ENCODE measurements at places on chromosomes 6 and 20.

- no peak for DNase-seq
These were observed 172.1 kb upstream of the OLIG3 start for GRCh38 chr6:137666202-137666774.

- DNase-seq = no peak
These were observed 166.3 kb downstream of the KCNQ5 start for GRCh38 chr6:72788188-72788587.

DNA sequence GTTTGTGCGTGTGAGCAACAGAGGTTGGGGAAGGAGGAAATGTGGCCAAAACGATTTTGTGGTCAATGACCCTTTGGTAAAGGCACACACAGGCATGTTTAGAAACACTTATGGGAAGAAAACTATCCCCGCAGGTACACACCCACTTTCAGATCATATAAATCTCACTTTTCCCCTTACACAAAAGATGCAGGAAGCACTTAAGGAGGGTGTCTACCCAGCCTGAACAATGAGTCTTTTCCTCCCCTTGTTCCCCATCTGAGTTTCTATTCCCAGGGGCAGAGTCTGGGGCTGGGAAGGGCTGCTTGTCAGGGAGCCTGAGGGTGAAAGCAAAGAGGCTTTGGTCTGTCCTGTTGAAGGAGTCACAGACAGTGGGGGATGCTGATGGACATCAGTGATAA is 193.2 kb upstream of the SALL4 start:
- DNase-seq = no peak

DNA sequence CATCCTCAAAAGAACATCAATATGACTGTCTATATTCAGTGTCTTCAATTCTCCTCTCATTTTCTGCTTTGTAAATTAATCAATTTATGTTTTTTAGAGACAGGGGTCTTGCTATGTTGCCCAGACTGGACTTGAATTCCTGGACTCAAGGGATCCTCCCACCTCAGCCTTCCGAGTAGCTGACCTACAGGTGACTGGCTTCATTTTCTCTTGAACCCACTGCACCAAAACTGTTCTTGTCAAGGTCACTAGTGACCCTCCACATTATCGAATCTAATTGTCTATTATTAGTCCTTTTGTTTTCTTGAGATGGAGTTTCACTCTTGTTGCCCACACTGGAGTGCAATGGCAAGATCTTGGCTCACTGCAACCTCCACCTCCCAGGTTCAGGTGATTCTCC is 3.7 kb downstream of the DNAAF9 start:
- DNase-seq = no peak

- DNase-seq = no peak
These were observed 97.4 kb downstream of the TMEM170B start for GRCh38 chr6:11634948-11635347.

- DNase-seq = no peak
These were observed 124.1 kb downstream of the PRKN start for GRCh38 chr6:162603231-162604015.

DNA sequence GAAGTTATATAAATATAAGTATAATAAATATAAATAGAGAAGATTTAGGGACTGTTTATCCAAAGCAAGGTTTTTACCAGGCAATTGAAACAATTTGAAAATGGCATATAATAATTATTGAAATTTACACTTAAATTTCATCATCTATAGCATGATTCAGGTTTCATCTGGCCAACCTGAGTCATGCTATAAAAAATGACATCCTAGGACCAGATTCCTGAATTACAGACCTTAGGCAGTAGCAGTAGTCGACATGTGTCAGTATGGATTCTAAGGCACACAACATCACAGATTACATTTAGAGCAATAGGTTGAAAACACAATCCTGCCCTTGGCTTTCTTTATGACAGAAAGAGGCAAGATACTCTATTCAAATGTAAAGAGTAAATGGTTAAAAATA is 592.3 kb downstream of the PHF3 start:
- no peak for DNase-seq

- no peak for DNase-seq
These were observed 346.3 kb downstream of the BMP2 start for GRCh38 chr20:7113577-7114466.

DNA sequence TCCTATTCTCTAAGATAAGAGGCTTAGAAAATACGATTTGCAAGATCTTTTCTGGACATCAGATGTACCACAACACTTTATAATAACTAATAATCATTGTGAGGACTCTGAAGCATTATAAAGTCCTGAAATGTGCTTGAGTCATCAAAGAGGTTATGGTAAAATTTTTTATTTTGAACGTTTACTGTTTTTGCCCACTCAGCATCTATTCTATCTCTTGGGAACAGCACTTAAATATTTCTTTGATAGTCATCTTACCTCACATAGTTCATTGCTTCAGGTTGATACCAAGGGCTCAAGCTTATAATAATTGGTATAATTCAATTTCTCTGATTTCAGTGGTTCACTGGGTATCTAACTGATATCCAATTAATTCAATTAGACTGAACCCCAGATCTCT is 700.5 kb downstream of the KHDRBS2 start:
- DNase-seq = no peak

- DNase-seq = no peak
These were observed 1.0 kb downstream of the JARID2 start for GRCh38 chr6:15246666-15247499.

GRCh38 chr6:6596529-6597328 is 8.2 kb downstream of the LY86 start:
- DNase-seq = no peak

DNA sequence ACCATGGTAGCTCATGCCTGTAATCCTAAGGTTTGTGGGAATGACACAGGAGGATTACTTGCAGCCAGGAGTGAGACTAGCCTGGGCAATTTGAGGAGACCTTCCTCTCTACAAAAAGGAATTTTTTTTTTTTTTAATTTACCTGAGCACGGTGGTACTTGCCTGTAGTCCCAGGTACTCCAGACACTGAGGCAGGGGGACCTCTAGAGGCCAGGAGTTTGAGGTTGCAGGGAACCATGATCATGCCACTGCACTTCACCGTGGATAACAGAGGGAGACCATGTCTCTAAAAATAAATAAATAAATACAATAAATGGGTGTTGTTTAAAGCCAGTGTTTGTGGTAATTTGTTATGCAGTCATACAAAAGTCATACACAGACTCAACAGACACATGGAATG is 2.4 kb upstream of the HLA-F start:
- DNase-seq = no peak

- no peak for DNase-seq
These were observed 143.7 kb downstream of the SYNDIG1 start for GRCh38 chr20:24612799-24613775.

DNA sequence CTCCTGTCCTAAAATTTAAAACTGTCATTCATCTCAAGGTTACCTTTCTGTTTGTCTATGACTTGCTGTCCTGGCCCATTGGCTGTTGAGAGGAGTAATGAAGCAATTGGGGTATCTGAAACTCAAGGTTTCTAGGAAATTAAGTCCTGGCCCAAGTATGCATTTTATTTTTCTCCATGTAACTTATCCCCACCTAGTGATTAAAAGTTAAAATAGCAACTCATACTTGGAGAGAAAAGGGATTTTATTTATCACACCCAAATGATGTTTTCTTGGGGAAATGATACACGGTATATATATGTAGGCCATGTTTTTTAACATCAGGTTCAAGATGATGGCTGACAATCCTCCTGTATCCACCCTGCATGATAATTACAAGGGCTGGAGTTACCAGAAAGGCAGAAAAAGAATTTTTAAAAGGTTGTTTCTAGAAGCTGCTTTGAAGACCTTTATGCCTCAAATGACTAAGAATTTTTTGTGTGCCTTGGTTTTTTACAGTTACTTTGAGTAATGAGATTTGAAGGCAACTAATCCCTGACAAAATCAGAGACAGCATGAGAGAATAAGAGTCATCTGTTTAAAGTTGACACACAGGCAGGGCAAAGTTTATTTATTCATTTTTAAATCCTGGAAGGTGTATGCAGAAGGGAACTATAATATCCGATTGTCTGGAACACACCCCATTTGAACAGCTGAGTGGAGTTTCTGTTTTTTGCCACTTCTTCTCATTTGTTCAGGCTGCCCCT is 28.9 kb upstream of the C6orf58 start:
- no peak for DNase-seq

GRCh38 chr6:146542881-146543210 is 787 bp upstream of the RAB32 start:
- no peak for DNase-seq

GRCh38 chr6:155495011-155495768 is 39.6 kb upstream of the NOX3 start:
- no peak for DNase-seq

GRCh38 chr6:30334075-30334783 is 7.5 kb downstream of the TRIM39 start:
- no peak for DNase-seq

DNA sequence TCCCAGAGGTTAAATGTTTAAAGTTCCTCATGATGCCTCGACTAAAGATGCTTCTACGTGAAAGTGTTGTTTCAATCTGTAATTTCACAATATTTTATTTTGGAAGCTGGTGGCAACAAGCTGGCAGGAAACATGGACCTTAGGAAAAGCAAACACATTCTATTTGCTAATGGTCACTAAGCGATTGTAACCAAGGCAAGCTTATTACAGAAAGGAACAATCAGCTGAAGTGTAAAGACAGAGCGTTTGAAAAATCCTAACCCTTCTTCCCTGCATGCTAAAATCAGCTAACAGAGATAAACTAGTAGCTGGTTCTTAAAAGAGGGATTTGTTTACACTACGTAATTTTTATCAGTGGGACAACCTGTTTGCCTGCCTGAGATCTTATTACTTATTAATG is 50.0 kb downstream of the IL20RA start:
- no peak for DNase-seq

DNA sequence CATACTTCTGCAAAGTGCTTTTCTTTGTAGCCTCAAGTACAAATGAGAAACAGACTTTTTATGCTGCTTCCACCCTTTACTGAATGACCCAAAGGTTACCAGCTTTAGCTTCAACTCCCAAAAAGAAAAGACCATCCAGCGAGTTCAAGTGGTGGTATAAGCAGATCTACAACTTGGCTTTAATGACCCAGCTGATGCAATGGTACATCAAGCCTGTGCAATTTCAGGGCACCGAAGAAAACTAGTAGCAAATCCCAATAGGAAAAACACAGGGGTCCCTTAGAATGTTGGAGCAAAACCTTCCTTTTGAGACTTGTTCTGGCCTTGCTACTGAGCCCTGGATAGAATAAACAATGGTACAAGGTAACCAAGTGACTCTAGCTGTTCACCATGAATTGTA is 33.8 kb downstream of the STX7 start:
- DNase-seq = no peak

- DNase-seq = no peak
These were observed 1.4 kb downstream of the AKIRIN2 start for GRCh38 chr6:87700397-87701343.

DNA sequence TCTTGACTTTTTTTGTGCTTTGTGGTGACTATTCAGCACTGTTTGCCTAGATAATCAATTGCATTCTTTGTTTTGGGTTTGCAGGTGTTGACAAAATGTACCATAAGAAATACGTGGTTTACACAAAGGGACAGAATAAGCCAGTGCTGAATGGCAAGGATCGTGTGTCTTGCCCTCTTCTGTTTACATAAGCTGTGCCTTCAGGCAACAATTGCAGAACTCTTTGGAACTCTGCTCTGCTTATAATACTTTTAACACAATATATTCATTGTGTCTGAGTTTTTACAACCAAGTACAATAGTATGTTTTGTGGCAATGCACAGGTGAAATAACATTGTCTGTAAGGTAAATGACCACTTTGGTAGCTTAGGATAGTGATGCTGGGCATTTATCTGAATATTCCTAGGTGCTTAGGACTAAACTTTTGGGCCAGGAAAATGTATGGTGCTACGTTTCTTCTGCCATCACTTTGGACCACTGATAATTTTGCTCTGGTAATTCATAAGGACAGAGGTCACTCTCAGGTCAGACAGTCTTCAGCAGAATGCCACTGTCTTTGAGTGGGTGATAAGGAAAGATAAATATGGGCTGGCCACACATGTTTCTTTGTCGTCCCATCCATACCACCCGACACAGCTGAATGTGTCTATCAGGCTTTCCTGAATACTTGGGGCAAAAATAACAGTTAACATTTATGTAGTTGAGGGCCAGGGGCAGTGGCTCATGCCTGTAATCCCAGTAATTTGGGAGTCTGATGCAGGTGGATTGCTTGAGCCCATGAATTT is 344.6 kb upstream of the IMPG1 start:
- DNase-seq = no peak

- no peak for DNase-seq
These were observed 34.5 kb downstream of the LATS1 start for GRCh38 chr6:149683256-149683859.

DNA sequence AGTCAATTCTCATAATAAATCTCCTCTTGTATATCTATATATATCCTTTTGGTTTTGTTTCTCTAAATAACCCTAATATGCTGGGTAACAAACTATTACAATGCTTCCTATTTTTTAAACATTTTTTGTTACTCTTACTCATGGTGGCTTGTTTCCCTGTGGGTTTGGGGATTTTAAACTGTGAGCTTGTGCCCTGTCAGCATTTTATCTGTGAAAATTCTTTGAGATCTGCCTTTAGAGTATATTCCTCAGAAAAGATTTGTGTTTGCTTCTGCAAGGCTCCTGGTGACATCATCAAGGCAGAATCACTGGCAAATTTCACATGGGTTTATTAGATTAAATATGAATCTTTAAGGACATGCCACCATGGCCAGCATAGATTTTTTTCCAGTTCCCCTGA is 273.6 kb downstream of the LRFN2 start:
- no peak for DNase-seq

DNA sequence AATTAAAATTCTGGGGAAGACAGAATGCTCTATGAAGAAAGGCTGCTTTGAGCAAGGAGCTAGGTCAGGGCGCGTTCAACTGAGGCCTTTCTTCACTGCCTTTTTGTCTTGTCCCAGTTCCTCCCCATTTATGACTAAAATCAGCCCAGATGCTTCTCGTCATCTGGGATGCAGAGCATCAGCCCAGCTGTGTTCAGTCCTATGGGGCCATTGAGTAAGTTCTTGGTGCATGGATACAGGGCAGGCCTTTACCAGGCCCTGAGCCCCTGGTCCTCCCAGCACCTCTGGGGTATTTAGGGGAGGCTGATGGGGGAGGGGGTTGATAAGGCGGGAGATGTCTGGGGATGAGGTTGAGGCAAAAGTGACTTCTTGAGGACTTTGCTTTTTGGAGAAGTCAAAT is 55.7 kb downstream of the PTPN1 start:
- no peak for DNase-seq

DNA sequence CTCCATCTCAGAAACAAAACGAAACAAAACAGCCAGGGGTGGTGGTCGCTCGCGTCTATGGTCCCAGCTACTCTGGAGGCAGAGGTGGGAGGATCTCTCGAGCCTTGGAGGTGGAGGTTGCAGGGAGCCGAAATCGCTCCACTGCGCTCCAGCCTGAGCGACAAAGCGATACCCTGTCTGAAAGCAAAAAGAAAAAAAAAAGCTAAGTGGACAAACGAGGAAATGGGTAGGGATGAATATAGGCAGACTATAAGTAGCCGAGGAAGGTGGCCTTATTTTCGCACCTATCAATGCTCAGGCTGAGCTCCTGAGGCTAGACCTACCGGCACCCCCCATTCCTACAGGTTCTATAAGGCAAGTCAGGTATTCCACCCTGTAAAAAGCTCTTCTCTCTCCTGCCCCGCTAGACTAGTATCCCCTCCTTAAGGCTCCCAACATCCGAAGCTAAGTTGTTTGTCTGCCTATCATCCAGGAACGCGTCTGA is 650 bp upstream of the CASP8AP2 start:
- DNase-seq = no peak

- DNase-seq = no peak
These were observed 86.7 kb downstream of the GRM4 start for GRCh38 chr6:34059136-34059731.
